ENCODE measurements at places on chromosomes 7 and 10. TPM values are rescaled to one million over a fixed set of nuclear protein-coding genes. Genes with fewer than 3 reads are reported as not detected.

DNA sequence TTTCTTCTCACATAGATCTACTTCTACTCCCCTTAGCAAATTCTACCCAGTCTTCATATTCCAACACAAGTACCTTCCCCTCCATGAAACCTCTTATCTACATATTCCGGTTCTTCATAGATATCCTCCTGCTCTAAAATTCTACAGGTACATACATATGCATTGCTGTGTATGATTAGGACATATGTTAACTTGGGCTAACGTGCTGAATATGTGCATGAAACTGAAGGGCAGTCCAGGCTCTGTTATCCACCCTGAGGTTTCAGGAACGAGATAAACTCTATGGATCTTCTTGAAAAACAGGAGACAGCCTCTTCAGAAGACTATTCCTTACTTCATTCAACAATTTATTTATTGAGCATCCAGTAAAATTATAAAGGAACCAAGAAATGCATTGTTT lies 31.5 kb downstream of the TM9SF3 start:
- DNase-seq = no peak

SOSTDC1 gene
- not detected for total RNA-seq

GRCh38 chr10:44347609-44348400 lies 37.1 kb downstream of the CXCL12 start:
- no peak for DNase-seq

DNA sequence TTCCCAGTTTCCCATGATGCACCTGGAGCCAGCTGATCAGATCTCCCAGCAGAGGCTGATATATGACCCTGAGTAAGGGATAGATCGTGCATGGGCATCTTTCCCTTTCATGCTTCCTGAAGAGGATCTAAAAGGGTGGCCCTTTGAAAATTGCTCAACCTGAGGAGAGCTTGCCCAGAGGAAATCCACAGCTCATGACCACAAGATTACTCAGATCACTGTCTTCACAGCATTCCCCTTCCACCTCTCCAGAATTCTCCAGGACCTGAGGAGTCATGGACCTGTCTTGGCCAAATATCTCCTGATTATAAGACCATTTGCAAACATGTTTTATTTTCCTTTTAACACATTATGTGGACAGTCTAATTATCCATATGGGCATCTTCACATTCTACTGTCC lies 328.1 kb downstream of the LHFPL3 start:
- no peak for DNase-seq

DNA sequence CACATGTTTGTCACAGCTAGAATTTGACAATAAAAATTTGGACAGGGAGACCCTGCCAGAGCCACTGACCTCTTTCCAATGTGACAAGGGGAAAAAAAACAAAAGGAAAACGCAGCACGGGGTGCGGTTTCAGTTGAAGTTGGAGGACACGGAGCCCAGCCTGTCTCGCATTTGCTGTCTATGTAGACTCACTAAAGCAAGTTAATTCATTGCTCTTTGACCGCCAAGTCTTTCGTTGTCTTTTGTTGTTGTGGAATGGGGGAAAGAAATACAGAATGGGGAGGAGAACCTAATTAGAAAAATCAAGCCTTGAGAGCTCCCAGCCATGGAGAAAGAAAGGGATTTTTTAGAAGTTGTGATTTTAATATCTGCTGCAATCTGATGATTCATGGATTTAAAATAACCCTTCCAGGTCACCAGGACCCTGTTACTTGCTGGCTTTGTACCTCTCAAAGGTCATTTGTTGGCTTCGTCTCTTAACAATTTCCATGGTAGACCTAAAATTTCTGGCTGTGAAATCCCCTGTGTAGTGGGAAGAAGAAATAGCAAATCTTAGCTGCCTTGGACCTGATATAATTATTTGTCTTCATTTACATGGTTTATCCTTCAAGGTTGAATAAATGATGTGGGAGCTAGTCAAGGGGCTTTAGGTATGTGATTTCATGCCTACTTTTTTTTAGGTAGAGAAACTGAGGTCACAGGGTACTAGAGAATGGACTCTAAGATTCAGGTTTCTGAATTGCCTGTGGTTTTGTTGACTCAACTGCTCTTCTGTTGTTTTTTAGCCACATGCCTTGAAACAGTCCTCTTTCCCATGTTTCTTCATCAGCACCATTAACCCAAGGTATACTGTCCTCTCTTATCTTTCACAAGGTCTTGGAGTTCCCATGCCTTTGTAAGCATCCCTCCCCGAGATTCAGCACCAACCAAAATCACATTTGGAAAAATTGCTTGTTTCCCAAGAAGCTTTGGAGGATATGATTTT lies 78.7 kb downstream of the TCF7L2 start:
- no peak for DNase-seq

DNA sequence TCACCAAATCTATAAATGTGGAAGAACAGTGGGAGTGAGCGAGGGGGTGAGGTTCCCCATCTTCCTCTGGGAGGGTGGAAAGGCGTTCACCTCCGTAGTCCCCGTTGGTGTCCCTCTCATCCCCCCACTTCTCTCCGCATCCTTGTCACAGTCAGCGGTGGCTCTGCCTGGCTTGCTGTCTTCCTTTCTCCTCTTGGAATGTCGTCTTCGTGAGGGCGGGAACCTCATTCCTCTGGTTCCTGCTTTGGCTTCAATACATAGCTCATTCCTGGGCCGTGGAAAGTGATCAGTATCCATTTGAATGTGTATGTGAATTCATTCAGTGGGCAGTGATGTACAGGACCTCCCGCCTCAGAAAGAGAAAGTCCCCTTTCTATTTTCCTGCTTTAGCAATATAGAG lies 289.4 kb downstream of the CAMK1D start:
- no peak for DNase-seq

Measured in left lobe of liver (tissue), 2 donors.